ENCODE measurements at places on chromosomes 12 and 14.

GRCh38 chr14:75711105-75711795 is 50.2 kb downstream of the TTLL5 start:
- DNase-seq = no peak

DNA sequence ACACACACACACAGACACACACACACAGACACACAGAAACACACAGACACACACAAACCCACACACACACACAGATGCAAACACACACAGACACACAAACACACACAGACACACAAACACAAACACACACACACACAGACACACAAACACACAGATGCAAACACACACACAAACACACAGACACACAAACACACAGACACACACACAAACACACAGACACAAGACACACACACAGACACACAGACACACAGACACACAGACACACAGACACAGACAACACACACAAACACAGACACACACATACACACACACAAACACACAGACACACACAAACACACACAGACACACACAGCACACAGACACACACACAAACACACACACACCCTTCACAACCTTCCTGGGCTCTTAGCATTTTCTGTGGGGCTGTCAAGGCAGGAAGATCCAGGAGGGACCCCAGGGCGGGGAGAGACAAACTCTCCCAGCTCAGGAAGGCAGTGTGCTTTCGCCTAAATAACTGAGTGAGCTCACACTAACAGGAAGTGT is 24.2 kb upstream of the INF2 start:
- DNase-seq = no peak

DNA sequence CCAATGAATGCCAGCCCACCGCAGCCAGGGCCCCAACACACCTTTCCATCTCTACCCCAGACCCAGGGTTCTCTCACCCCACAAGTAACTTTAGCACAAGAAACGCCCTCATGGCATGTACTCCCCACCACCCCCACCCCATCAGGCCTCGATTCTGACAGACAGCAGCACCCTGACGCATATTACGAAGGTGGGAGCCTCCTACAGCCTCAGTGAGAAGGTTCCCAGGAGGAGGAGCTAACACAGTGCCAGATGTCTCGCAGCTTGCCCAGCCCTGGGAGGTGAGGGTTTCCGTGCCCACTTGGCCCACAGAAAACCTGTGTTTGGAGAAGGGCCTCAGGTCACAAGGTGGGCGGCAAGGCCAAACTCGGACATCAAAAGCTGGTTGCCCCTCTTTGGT is 32.4 kb downstream of the CCDC88C start:
- no peak for DNase-seq

DNA sequence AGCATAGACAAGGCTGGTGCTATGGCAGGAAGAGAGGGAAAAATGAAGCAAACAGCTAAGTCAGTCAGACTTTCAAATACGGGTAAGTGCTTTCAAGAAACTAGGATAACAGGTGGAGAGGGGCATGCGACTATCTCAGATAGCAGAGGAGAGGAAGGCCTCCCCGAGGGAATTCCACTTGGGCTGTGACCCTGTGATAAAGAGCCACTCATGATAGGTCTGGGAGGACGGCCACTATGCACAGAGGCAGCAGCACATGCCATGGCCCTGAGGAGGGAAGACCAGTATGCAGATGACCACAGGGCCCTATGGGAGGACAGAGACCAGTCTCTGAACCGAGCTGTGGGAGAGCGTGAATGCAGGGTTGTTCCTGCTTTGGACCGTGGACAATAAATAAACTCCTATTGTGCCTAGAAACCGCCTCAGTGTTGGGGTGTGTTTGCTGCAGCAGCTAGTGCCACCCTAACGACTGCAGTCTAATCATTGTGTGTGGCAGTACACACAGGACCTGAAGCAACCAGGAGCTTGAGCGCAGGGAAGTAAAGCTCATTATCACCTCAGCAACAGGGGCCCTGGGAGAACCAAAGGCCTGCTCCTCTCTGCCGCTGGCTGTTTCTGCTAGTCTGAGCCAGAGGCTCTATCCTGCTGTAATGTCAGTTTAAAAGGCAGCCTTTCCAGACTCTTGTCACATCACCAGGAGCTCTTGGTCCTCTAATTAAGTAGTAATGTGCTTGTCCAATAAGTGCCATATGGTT is 119.1 kb downstream of the CACNA1C start:
- no peak for DNase-seq

DNA sequence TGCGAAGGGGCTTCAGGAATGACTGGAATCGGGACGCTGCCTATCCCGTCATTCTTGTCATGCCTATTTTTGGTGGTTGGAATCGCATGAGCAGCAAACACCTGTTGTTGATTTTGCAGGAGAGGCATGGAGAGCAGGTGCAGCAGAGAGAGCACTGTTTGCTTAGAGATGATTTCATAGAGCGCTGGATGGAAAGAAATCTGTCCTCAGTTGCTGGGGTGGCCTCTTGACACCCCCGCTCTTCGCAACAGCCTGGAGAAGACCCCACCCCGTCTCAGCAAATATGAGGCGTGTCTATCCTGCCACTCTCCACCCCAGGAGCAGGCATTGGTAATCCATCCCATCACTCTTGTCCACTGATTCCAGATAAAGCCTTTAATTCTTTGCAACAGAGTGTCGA is 19.3 kb upstream of the NCOR2 start:
- DNase-seq = no peak

DNA sequence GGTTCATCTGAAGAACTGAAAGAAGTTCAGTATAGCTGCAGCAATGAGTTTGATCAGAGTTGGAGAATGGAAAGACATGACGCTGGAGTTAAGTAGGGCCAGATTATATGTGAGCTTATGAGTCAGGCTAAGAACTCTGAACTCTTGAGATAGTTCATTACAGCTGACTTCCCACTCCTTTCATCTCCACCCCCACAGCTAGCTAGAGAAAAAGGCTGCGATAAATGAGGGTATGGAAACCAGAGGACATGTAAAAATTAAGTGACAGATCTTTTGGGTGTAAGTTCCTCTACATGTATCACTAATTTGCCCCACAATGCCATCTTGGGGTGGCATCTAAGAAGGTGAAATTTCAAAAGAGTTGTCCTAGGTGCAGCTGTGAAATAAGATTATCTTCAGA is 28.6 kb downstream of the PYM1 start:
- DNase-seq = no peak

DNA sequence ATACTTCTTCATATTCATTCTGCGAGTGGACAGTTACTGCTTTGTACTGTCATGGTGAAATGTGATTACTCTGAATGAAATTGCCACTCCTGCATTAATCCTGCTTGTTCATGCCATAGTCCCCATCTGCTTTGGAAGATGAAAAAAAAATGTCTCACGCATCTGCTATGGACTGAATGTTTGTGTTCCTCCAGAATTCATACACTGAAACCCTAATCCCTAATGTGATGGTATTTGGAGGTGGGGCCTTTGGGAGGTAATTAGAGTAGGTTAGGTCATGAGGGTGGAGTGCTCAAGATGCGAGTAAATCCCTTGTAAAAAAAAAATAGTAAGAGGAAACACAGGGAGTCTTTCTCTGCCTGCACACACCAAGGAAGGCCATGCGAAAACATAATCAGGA is 427.2 kb downstream of the TMTC2 start:
- DNase-seq = no peak

GRCh38 chr14:103501921-103502669 is 20.5 kb downstream of the CKB start:
- no peak for DNase-seq

GRCh38 chr14:65258391-65258790 is 154.1 kb upstream of the FUT8 start:
- DNase-seq = no peak

GRCh38 chr14:92676403-92677086 is 71.9 kb downstream of the LGMN start:
- DNase-seq = no peak

- no peak for DNase-seq
Observed at GRCh38 chr12:94318181-94318580, 141.5 kb downstream of the CEP83 start.

GRCh38 chr12:67623259-67623658 is 25.3 kb upstream of the DYRK2 start:
- no peak for DNase-seq

DNA sequence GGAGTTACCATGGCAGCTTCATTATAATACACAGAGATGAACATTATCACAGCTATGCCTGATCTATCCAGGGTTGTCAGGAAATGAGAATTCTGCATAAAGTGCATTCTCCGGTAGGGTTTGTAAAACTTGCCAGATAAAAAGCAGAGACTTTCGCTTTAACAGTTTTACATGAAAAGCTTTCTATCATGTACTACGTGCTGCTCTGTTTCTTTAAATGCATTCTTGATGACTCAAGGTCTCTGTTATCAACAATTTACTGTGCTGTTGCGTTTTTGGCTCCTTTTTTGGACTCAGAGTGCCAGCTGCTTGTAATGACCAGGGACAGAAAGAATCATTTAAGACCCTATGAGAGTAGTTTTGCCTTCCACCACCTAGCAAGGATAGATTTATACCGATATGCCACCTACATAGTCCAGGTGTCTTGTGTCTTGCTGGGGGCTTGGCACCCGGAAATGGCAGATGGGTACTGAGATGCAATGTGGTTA is 371.2 kb downstream of the BTG1 start:
- no peak for DNase-seq

- DNase-seq = no peak
Observed at GRCh38 chr14:101916816-101917412, 47.5 kb upstream of the DYNC1H1 start.

GRCh38 chr14:90054803-90055202 is 7.0 kb upstream of the KCNK13 start:
- no peak for DNase-seq

- peak; percentile 9 for DNase-seq
Observed at GRCh38 chr14:24274101-24274543, 2.7 kb upstream of the RABGGTA start.

DNA sequence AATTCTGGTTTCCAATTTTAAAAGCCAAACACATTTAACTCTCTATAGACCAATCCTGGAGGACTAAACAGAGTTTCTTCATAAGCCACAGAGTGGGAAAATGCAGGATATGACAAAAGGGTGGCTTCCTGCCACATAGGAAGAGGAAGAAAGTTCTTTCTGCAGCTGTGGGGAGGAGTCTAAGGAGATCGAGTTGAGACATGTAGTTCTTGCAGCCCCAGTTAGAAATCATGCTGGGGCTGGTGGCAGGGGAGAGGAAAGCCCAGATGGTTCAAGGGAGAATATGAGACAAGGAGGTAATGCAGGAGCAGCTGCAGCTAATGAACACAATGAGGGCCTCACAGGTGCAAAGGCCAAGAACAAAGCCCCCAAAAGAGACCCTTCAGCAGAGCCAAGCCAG is 85.0 kb upstream of the ARID2 start:
- no peak for DNase-seq

DNA sequence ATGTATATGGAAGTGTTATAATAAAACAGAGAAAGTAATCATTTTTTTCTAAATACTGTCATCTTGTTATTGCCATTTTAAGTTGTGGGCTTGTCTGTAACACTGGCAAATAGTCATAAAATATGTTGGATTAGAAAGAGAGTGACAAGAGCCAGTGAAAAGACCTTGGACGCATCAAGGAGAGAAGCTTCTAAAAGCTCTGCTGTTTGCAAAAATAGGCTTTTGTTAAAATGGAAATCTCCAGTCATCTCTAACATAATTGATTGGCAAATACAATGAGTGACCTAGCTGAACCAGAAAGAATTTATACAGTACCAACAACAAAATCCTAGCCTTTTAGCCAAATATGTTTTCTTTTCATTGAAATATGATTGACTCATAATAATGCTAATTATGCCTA is 245.8 kb upstream of the RMST start:
- no peak for DNase-seq

GRCh38 chr14:72869407-72870329 is 24.2 kb downstream of the DPF3 start:
- DNase-seq = no peak

- no peak for DNase-seq
Observed at GRCh38 chr12:85550924-85551323, 270.9 kb downstream of the ALX1 start.

GRCh38 chr14:72617391-72618031 is 276.4 kb downstream of the DPF3 start:
- no peak for DNase-seq

DNA sequence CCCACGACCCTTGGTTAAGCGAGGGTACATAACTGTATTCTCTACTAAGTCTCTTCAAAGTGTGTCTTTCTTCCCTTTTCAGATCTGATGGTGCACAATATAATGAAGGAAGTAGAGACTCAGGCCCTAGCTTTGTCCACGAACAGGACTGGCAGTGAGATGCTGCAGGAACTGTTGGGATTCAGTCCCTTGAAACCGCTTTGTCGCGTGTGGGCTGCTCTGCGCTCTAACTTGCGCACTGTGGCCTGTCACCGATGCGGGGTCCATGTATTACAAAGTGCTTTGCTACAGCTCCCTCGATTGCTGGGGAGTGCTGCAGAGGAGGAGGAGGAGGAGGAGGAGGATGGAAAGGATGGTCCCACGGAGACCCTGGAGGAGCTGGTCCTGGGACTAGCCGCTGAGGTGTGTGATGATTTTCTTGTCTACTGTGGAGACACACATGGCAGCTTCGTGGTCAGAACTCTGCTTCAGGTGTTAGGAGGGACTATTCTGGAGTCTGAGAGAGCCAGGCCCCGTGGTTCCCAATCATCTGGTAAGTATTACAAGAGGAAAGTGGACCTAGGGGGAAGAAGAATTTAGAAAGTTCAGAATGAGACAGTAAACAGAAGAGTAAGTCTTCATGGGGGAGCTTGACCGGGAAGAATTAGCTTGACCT is 803 bp downstream of the NOP9 start:
- no peak for DNase-seq

DNA sequence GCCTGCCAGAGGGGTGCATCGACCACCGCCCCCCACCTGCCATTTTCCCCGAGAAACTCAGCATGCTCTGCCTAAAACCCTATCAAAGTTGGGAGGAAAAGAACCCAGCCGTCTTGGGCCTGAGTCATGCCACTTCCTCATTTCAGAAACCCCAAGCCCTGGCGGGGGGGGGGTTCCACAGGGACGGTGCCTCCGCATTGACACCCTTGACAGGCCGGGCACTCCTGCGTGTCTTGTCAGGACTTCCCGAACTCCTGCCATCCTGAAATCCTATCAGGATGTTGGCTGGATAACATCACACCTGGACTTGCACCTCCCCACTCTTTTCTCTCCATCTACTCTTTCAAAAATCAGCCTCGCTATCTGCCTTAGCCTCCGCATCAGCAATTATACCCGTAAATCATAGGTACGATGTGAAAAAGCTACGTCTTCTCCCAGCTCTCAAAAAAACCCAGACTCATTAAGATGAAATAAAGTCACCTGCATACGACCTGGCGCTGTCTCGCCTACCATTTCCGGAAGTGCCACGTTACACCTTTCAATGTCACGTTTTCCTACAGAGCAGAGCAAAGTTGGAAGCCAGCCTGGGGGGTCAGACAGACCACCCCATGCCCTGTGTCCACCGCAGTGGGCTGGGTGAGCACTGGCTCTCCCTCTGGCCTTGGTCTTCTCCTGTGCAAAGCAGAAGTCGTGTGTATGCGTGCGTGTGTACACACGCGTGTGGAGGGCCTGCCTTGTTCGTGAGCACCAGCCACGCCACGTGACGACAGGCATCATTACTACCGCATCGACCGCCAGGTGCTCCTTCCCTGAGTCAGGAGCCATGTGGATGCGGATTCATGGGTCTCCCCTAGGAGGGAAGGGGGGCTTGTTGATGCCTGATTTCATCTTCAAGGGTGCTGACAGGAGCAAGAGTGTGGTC is 96.7 kb downstream of the RFLNA start:
- peak; percentile 44 for DNase-seq

GRCh38 chr14:68109132-68109900 is 289.7 kb downstream of the RAD51B start:
- no peak for DNase-seq

GRCh38 chr14:45254771-45255170 is 1.8 kb upstream of the MIS18BP1 start:
- no peak for DNase-seq
